ENCODE measurements at places on chromosomes 7 and 10.

- no peak for DNase-seq
Measured at GRCh38 chr7:47782022-47782421, 166.2 kb downstream of the PKD1L1 start.

- DNase-seq = no peak
Measured at GRCh38 chr10:1156616-1156886, 100.4 kb downstream of the WDR37 start.

GRCh38 chr7:46927131-46927810 is 654.6 kb downstream of the TNS3 start:
- DNase-seq = no peak

DNA sequence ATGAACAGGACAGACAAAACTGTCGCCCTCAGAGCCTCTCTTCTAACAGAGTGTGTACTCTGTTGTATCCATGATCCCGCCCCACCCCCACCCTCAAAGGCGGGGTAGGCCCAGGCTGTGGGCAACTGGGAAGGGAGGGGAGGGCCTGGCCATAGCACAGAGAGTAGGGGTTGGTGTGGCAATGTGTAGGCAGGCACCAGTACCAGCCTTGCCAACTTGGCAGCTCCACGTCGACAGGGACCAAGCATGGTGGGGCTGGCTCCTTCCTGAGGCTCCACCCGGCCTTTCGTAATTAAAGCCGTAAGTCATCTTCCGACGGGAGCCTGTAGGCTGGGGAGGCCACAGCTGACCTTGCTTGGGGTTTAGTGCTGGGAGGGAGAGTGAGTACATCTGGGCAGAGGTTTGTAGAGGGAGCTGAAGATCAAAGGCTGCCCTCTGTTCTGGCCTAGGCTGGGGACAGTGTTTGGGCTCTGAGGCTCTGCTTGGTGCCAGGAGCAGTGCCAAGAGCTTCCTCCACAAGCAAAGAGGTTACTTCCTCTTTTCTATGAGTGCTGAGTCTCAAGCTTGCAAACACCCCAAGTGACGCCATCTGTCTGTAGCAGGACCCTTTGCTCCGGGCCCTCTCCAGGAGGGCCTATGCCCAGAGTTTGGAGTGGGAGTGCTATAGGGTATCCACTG is 121.6 kb downstream of the C10orf105 start:
- DNase-seq = no peak

GRCh38 chr7:116229366-116229765 is 19.0 kb downstream of the TES start:
- DNase-seq = no peak

DNA sequence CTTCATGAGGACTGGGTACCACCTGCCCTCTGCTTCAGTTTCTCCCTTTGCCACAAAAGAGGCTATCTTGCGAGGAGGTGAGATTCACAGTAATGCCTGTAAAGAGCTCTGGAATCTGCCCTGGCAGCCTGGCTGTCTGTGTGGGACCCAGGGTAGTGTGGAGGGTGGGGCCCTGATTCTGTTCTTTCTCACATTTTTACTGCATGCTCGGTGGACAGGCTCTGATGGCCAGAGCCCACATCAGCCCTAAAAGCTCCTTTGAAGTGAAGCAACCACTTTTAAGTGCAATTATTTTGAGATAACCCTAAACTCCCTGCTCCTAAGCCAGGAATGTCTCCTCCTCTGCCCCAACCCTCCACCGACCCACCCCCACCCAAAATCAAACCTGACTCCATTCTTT is 92.1 kb upstream of the PODXL start:
- DNase-seq = no peak

DNA sequence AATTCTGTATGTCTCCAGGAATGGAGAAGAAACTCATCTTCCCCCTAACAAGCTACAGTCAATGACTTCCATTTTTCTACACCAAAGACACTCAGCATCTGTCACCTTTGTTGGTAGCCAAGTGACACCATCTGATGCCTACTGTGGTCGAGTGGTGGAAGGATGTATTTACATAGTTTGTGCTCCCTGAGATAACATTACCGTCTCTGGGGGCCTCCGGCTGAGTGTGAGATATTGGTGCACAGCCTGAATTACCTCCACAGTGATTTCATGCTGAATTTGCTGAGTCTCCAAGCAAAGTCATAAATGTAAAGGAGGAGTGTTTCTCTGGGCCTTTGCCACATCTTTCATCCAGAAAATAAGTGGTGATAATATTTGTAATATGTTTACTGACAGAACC is 114.0 kb downstream of the GRID1 start:
- DNase-seq = no peak

GRCh38 chr10:86401588-86402282 is 35.1 kb upstream of the GRID1 start:
- DNase-seq = no peak

DNA sequence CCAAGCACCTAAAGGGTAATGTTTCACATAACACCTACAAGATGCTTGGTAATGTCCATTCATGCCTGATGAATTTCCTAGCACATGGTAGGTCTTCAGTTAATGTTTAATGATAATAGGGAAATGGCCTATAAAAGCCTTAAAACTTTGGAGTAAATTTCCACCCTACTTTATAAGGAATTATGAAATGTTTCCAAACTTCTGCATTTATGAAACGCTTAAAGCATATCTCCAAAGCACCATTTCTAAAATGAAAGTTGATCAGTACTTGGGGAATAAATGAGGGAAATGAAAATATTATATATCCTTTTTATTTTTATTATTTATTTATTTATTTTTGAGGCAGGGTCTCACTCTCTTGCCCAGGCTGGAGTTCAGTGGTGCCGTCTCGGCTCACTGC is 51.8 kb downstream of the INPP5F start:
- DNase-seq = no peak

- DNase-seq = no peak
Measured at GRCh38 chr10:128215733-128216132, 89.5 kb upstream of the MKI67 start.

DNA sequence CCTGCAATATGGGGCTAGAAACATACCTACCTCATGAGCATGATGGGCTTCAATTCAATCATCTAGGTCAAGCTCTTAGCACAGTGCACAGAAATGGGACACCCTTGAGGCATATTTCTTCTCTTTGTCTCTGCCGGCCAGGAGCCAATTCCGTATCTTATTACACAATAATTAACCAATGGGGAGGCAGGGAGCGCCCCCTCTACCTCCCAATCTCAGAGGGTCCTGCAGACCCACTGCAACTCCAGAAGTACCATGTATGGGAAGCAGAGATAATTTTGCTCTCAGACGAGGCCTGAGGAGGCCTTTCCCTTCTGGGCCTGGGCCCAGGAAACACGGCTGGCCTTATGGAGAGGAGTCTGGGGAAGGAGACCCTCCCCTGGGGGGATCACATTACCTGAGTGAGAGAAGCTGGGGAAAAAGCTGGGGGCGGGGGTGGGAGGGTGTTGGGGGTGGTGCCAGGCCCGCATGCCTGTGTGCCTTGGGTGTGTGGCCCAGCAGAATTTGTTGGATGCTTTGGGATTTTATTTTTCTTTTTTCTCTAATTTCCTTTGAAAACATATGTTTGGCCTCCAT is 155.5 kb downstream of the UBE2H start:
- no peak for DNase-seq

DNA sequence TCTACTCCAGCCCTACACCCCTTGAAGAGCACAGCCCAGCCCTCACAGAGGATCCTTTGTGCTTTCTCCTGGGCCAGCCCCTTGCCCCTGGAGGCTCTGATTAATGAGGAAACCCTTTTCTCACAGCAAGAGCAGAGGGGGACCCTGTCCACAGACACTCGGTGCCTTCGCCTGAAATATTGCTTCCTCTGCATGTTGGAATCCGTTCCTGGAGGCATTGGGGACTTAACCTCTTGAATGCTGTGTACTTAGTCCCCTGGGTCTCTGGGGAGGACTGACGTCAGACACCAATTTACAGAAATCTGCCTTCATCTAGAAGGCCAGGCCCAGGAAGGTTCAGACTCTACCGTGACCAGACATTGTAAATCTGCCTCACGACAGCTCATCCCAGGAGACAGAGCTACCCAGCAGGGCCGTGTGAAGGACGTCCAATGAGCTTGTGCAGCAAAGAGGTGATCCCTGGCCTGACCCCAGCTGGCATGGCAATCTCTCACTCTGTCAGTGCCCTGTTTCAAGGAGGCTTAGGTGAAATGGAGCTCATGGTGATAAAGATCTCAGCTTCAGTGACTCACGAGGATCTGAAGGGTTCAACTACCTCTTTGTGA is 8.1 kb upstream of the TMEM72 start:
- no peak for DNase-seq

DNA sequence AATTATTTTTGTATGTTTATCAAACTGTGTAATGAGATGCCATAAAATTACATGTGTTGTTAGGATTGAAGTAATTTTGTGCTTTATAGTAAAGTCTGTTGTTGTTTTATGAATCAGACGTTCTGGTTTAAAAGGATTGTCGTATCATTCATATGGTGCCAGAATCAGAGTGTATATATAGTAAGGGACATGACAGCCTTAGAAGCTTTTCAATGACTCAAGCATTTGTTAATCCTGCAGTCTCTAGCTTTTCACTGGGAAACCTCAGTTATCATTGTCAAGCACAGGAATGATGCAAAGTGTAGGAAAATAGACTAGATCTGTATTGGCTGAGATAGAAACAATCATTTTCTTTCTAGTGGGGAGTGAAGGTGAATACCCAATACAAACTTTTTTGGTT is 57.5 kb downstream of the TRRAP start:
- DNase-seq = no peak

GRCh38 chr7:150934045-150934766 is 43.9 kb downstream of the KCNH2 start:
- no peak for DNase-seq

- DNase-seq = no peak
Measured at GRCh38 chr7:28955718-28956607, 2.2 kb downstream of the TRIL start.

GRCh38 chr7:73872056-73872908 is 11.3 kb downstream of the TMEM270 start:
- no peak for DNase-seq

- no peak for DNase-seq
Measured at GRCh38 chr10:3472287-3473051, 299.9 kb upstream of the PITRM1 start.

GRCh38 chr10:25615926-25616325 is 318.1 kb upstream of the MYO3A start:
- DNase-seq = no peak

DNA sequence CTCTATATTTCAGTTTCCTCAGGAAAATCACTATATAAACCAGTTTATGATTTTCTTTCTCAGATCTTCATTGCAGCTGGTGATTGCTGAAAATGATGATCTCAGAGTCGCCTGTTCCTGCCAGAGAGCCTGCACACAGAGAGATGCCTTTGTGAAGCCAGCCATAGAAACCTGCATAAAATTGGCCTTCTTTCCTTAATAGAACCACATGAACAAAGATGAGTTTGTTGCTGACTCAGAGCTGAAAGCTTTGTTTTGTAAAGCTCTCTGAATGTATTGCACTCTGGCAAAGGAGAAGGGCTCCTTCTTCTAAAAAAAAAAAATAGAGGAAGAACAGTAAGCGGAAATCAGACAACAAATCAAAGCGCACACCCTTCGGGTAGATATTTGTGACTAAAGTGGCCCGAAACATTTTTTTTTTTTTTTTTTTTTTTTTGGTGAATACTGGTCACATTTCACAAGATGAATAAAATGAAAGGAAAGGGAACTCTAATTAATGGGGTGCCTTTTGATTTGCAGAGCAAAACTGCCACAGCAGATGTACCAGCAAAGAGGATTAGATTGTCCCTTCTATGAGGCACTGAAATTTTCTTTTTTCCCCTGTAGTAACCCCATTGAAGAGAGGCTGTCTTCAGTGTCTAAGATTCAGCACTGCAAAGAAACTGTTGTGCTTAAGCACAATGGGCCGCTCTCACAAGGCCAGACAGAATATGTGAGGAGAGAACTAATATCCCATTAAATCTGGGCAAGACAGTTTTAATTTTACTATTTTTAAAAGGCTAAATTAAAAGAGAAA is 75.1 kb upstream of the PTPRZ1 start:
- DNase-seq = no peak

DNA sequence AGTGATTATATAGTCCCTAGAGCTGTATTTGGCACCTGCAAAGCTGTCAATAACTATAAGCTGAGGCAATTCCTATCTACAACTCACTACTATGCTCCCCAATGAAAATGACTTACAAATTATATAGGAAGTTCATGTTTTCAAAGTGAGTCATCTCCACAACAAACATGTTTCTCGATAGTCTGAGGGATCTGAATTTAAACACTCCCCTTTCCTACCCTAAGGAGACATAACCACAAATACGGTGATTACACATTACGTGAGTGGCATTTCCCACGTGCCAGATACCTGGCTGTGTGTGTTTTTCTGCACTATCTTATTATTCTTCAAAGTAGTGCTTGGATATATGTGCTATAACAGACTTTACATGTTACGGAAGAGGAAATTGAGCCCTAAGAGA is 122.5 kb upstream of the C1QL3 start:
- DNase-seq = no peak

DNA sequence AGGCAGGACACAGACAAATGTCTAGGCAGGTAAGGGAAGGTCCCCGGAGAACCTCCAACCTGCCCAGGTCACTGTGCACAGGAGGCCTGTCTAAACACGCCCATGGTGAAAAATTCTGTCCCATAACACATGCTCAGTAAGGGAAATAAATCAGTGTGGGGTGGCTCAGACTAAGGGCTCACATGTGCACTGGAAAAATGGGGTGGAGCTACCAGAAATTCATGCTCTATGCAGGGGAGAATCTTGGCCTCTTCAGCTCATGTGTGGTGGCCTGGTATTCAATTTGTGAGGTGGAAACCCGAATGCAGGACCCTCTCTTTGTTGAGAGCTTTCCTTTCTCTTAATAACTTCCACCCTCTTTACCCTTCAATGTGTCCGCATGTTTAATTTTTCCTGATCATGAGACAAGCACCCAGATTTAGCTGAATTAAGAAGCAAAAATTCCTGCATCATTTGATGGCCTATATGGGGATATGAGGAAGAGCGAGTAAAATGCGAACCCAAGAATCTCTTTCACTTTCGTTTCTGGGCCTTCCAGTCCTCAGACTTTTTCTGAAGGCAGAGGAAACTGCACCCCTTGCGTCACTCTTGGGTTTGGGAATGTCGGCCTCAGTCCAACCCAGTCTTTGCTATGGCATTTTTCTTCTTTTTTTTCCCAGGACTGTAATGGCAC is 163.2 kb downstream of the DGKB start:
- DNase-seq = no peak

DNA sequence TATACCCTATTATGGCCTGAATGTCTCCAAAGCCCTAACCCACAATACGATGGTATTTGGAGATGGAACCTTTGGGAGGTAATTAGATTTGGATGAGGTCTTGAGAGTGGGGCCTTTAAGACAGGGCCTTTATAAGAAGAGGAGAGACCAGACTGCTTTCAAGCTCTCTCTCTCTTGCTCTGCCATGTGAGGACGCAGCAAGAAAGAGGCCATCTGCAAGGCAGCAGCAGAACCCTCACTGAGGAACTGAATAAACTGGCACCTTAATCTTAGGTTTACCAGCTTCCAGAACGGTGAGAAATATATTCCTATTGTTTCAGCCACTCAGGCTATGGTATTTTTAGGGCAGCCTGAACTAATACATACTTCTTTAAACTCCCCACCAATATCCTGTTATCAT is 2.0 kb upstream of the GNAI1 start:
- DNase-seq = no peak

All from CD4-positive, alpha-beta T cell (primary cell).